ENCODE measurements at places on chromosomes 4 and X.
A peak's percentile ranks its signal among the peaks of the same experiment; 100 is the strongest.

DNA sequence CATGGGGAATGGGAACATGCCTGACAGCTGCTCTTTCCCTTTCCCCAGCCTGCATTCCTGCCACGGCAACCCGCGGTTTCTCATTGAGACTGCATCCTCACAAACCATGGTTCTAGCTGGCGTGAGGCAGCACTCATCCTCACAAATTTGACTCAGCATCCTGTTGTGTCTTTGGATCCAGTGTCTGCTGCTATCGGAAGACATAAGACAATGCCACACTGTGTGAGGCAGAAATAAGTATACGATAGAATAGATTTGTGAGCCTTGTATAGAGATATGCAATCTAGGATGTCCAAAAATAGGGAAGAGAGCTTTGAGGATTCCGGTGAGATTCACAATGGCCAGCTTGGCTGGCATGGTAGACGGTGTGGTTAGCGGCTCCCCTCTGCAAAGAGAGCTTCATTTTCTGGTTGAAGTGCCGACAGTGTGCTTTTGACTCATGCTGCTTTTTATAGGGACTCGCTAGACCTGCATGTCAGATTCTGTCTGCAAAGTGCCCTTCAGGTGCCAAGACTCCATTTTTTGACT lies 161.3 kb upstream of the PSAPL1 start:
- no peak for DNase-seq

DNA sequence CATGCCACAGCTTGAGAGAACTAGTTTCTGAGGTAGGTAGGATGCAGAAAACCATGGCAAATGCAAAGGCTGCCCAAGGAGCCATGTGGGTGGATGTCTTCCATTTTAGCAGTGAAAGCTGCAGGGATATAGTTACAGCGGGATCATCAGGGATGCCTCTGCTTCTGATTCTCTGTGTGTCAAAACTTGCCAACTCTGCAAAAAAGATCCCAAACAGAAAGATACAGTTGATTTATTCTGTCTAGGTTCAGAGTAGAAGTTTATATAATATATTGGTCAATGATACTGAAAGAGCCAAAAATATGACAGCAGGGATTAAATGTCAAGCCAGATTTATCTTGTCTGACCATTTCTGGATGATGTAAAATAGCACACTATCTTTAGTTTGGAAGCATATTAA lies 42.4 kb upstream of the SFRP2 start:
- no peak for DNase-seq

GRCh38 chr4:84484236-84484635 lies 14.9 kb downstream of the NKX6-1 start:
- no peak for DNase-seq

DNA sequence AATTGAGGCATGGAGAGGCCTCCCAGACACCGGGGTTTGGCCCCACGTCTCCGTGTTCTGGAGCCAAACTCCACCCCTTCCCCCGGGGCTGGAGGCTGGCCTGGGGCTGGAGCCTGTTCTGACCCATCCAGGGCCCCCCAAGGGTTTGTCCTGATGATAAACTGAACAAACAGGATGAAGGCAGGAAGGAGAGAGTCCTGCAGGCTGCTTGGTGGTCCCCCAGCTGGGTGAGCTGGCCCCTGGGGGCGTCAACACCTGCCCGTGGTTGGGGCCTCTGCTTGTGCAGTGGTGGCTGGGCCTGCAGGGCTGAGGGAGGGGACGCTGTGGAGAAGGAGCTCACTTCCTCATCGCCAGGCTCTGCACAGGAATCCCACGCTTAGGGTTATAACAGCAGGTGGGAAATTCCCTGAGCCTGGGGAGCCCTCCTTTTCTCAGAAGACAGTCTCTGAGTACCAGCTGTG lies 2.3 kb downstream of the SH3TC1 start:
- peak; percentile 7 for DNase-seq

GRCh38 chr4:61553557-61554125 lies 353.5 kb downstream of the ADGRL3 start:
- DNase-seq: no peak

- no peak for DNase-seq
Measured at GRCh38 chr4:185881430-185881829, 69.4 kb upstream of the SORBS2 start.

GRCh38 chrX:49139713-49140112 lies 16.2 kb upstream of the GPKOW start:
- no peak for DNase-seq

DNA sequence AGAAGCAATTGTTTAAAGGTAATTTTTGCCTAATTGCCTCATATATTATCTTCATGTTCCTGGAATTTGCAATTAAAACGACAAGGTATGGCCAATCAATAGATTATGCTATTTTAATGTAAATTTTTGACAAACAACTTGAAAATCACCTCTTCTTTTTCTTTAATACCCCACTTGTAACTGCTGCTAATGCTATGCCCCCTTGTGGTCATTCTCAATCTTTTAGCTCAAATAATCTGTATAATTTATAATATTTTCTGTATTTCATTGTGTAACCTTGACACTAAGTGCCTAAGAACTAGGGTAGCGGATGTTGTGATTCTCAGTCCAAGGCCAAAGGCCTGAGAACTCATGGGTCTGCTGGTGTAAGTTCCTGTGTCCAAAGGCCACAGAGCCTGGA lies 831.7 kb upstream of the POU3F4 start:
- DNase-seq: no peak

DNA sequence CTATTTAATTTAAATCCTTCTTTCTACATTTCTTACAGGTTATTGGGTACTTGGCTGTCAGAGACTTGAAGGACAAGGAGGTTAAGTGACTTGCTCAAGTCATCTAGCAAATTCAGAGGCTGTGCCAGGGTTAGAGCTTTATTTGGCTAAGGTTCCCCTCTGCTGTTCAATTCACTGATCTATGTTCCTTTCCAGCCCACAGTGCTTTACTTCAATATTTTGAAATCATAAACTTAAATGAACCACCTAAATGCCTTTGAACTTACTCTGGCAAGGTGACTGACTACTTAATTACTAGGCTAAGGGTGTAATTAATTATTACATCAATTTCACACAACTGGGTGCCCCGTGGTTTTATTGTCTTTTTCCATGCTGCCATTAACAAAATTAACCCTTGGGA lies 288.7 kb downstream of the CAMK2D start:
- DNase-seq: no peak

DNA sequence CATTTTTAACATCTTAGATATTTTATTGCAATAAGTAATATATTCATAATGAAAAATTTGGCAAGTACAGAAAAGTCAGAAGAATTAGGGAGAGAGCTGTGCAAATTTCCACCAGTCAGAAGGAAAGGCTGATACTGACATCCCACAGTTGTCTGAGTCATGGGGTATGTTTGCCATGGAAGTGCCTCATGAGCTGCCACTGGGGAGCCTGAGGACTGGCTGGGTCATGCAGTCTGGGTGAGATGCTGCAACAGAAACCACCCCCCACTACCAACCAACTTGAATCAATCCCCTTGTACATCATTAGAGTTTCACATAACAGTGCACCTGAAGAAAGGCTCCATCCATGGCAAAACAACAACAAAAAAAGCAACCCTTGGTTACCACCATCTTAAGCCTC lies 45.2 kb upstream of the ENPP6 start:
- DNase-seq: no peak

GRCh38 chrX:150730719-150731118 lies 37.5 kb downstream of the MTMR1 start:
- no peak for DNase-seq

DNA sequence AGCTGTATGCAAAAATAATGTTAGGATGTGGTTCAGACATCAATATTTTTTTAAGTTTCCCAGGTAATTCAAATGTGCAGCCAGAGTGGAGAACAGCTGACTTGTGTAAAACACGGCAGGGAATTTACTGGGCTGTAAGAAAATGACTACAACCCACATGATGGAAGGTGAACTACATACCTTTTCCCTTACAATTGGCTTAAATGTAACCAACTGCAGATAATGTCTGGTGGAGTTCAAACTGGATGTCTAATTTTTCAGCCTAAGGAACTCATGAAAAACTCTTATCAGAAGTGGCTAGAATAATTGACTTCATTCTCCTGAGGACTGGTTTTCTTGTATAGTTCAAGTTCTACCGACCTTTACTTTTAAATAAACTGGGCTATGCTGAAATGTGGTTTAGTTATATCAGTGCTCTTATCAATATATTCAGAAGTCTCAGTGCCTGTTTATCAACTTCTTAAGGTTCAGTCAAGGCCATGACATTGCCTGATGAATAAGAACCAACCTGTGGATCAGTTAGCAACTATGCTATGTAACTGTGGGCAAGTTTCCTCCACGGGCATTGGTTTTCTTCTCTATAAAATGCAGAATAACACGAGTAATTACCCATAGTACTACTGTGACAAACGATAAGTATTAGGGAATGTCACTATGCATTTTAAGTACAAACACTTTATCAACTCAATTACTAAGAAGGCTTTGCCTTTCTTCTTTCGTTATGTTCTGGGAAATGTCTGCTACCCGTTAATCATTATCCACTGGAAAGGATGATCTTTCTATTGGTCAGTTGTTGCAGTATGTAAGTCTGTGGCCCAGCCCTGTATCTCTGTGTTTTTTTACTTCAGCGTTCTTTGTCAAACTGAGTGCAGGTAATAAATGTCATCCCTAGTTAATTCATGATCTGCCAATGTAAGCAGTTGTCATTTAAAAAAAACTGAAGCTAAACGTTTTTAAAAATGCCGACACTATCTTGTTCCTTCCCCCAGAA lies 181.6 kb downstream of the PCDH7 start:
- DNase-seq: no peak

DNA sequence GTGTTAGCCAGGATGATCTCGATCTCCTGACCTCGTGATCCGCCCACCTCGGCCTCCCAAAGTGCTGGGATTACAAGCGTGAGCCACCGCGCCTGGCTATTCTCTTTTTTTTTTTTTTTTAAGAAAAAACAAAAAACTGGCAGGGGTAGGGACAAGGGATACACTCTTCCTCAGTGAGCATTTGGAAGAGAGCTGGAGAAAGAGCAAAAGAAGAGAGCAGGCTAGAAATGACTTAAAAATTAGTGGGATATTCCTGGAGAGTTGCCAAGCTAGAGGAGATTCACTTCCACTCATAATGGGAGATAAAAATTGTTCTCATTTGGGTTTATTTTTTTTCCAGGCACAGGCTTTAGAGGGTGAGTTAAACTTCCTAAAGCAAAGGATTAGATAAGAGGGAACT lies 140.0 kb upstream of the SCML1 start:
- DNase-seq: no peak

DNA sequence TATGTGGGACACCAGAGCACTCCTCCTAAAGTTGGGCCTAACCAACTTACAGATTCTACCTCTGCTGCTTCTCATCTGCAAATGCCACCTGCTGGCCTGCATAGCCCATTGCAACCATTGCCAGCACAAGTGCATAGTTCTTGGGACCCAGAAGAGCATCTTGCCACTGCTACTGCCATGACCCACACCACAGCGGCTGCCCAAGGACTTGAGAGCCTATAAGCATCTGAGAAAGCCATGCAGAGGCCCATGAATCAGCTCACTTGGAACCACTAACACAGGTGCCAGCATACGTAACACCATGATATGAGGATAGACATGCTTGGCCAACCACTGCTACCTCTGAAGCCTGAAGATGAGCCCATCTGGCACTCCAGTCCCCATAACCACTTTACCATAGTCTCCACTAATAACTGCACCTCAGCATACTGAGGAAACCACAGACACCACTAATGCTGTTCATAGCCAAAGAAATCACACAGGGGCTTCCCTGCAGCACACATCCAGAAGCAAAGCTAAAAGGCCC lies 258.1 kb upstream of the AGTR2 start:
- DNase-seq: no peak

- DNase-seq: no peak
Measured at GRCh38 chr4:1788254-1788973, 4.7 kb upstream of the FGFR3 start.

DNA sequence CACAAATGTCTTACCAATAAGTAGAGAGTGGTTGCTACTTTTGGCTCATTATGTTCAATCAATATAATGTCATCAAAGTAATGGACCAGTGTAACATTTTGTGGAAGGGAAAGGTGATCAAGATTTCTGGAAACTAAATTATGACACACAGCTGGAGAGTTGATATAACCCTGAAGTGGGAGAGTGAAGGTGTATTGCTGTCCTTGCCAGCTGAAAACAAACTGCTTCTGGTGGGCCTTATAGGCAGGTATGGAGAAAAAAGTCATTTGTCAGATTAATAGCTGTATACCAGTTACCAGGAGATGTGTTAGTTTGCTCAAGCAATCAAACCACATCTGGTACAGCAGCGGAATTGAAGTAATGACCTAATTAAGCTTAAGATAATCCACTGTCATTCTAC lies 17.3 kb upstream of the GUCY1B1 start:
- DNase-seq: no peak

GRCh38 chr4:146333187-146333894 lies 119.0 kb downstream of the REELD1 start:
- no peak for DNase-seq

- no peak for DNase-seq
Measured at GRCh38 chr4:22514001-22514400, 1.9 kb downstream of the ADGRA3 start.

Measured in activated naive CD4-positive, alpha-beta T cell (primary cell).